Natural killer cell treated with Interleukin-12 subunit alpha and Interleukin-12 subunit beta and Interleukin-15 and Interleukin-18, amount 100 ng/mL, for 72 hours (primary cell): ENCODE measurements at places on chromosomes 11 and 22. TPM values are rescaled to one million over a fixed set of nuclear protein-coding genes. Genes with fewer than 3 reads are reported as not detected.

HBB gene
- total RNA-seq, result not detected

HEPHL1 gene
- not detected for total RNA-seq

ATP5MG gene
- total RNA-seq, result 183 TPM

SLC16A8 gene
- 0.50 TPM for total RNA-seq

CYP2D6 gene
- 6.1 TPM for total RNA-seq

SGSM1 gene
- 0.17 TPM for total RNA-seq

ZNF70 gene
- 8.8 TPM for total RNA-seq

NFAM1 gene
- total RNA-seq, result 0.19 TPM

MYO18B gene
- 1.0 TPM for total RNA-seq

CHADL gene
- 0.40 TPM for total RNA-seq

LAYN gene
- 0.52 TPM for total RNA-seq

CECR2 gene
- not detected for total RNA-seq

SLC22A9 gene
- total RNA-seq, result not detected

KBTBD3 gene
- total RNA-seq, result 2.5 TPM

ASCC2 gene
- 102 TPM for total RNA-seq

SEPTIN5 gene
- total RNA-seq, result not detected

SYT7 gene
- total RNA-seq, result not detected

PANX2 gene
- total RNA-seq, result 3.0 TPM

PTGDR2 gene
- total RNA-seq, result 0.12 TPM

CWF19L2 gene
- total RNA-seq, result 26.2 TPM

CCDC81 gene
- total RNA-seq, result 2.8 TPM

CSNK1E gene
- total RNA-seq, result 107 TPM

SSTR3 gene
- 0.29 TPM for total RNA-seq

MUC5AC gene
- not detected for total RNA-seq

OR8D4 gene
- not detected for total RNA-seq

IPO7 gene
- total RNA-seq, result 96.9 TPM

OR52A1 gene
- not detected for total RNA-seq

TBX10 gene
- total RNA-seq, result not detected

GPR83 gene
- total RNA-seq, result not detected

LRRC74B gene
- total RNA-seq, result not detected

YWHAH gene
- 191 TPM for total RNA-seq

ADAMTS15 gene
- total RNA-seq, result not detected

SWAP70 gene
- 9.8 TPM for total RNA-seq

TRIM29 gene
- not detected for total RNA-seq

MRGPRD gene
- not detected for total RNA-seq

ESAM gene
- total RNA-seq, result 1.4 TPM

GAL gene
- total RNA-seq, result 1.1 TPM

SULT4A1 gene
- not detected for total RNA-seq

OR52E2 gene
- not detected for total RNA-seq

MS4A1 gene
- not detected for total RNA-seq

THRSP gene
- not detected for total RNA-seq

C11orf21 gene
- total RNA-seq, result 7.2 TPM
